ENCODE measurements at places on chromosomes 16 and 17.

GRCh38 chr17:50865060-50865867 is 890 bp downstream of the TOB1 start:
- peak; percentile 12 for DNase-seq

- no peak for DNase-seq
Measured at GRCh38 chr17:55430541-55431288, 9.1 kb upstream of the MMD start.

DNA sequence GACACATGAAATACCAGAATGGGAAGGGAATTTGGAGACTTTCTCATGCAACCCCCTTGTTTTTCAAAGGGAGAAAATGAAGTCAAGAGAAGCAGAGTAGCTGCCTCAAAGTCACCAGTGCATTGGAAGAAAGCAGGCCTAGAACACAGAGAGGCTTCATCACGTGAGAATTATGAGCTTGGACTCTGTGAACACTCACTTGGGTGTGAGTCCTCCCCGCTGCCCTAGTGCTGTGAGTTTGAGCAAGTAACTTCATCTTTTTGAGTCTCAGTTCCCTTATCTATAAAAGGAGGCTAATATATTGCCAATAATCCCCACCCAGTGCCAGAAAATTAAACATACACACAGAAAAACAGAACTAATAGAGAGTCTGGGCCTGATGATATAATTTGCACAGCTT is 315.8 kb downstream of the XYLT1 start:
- DNase-seq, result no peak

- DNase-seq, result no peak
Measured at GRCh38 chr17:42704490-42704836, 22.1 kb downstream of the CNTNAP1 start.

- DNase-seq, result peak; percentile 72
Measured at GRCh38 chr16:54355251-54355650, 68.7 kb upstream of the IRX3 start.

GRCh38 chr17:82031885-82032627 is 578 bp downstream of the RAC3 start:
- no peak for DNase-seq
